DND-41 (cell line): ENCODE measurements at places on chromosomes 5 and 9.

- no peak for DNase-seq
Measured at GRCh38 chr5:87125766-87126165, 141.9 kb upstream of the RASA1 start.

GRCh38 chr9:88164850-88165249, 26.6 kb upstream of the SPATA31C2 start:
- no peak for DNase-seq

DNA sequence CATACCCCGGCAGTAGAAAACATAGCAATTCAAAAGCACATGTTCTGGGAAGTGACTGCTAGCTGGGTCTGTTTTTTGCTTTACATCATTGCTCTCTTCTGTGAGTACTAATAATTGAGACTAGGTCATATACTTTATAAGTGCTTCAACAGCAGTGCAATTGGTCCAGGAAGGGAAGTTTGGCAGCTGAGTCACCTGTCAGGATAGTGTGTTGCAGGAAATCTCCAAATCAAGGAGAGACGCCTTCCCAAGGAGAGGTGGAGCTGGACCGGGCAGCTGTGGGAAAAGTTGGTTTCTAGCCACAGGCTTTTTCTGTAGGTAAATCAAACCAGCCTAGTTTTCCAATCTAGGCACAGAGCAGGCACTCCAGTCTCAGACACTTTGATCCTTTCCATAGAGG, 330.1 kb downstream of the ENC1 start:
- DNase-seq: no peak

DNA sequence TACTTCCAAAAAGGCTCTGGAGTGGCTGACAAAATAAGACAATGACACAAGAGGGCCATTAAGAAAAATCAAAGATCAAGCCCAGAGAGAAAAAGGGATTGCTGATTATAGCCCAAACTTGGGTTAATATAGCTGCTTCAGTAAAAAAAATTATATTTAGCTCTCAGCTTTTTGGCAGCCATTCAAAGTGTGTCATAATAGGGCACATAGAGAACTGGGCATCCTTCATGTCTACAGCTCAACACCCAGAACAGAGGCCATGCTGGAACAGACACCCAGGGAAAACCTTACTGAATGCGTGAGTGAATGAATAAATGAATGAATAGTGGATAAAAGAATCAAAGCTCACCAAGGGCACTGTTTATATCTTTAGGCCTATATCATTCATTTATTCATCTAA, 110.1 kb downstream of the SLIT3 start:
- DNase-seq: no peak

- no peak for DNase-seq
Measured at GRCh38 chr9:134785325-134786108, 95.1 kb upstream of the FCN2 start.

DNA sequence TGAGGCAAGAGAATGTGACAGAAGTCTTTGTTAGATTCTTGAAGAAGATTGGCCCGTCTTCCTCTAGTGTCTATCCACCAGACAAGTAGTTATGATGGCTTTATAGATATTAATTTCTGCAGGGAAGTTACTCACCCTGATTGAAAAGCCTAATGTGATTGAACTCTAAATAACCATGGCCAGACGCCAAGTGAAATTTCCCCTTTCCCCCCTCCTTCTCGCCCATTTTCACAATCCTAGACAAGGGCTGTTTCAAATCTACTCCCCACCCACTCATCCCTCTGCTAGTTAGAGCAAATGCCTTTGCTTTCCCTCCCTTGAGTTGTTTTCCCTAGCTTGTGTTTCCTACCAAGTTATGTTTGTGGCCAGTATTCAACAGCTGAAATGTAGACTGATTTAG, 182.5 kb downstream of the TMEM167A start:
- DNase-seq: no peak

DNA sequence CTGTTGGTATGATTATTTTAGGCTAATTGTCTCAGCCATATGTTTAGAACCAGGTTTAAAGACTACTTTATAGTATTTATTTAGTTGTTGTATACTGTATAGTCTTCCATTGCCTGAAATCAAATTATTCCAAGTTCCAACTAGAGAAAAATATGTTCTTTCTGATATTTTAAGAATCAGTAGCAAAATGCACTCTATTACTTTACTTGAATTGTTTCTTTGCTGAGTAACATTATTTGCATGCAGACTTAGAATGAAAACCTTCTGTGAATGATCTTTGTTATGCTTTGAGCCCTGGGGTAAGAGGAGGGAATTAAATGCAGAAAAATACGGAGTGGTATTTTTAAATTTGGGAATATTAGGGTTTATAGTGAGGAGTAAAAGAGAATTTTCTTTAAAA, 47.9 kb downstream of the MEGF10 start:
- DNase-seq: no peak
